ENCODE measurements at places on chromosomes 2 and 18.

- no peaks in the 10 kb centered on the region for H3K4me1 ChIP-seq
- H3K4me3 ChIP-seq: no peak overlapping the region
- H3K27me3 ChIP-seq: peaks cover 18% of the 10 kb centered on the region
- peak; percentile 63 for DNase-seq
These were observed 25.3 kb upstream of the STAM2 start for GRCh38 chr2:152200565-152201465.

DNA sequence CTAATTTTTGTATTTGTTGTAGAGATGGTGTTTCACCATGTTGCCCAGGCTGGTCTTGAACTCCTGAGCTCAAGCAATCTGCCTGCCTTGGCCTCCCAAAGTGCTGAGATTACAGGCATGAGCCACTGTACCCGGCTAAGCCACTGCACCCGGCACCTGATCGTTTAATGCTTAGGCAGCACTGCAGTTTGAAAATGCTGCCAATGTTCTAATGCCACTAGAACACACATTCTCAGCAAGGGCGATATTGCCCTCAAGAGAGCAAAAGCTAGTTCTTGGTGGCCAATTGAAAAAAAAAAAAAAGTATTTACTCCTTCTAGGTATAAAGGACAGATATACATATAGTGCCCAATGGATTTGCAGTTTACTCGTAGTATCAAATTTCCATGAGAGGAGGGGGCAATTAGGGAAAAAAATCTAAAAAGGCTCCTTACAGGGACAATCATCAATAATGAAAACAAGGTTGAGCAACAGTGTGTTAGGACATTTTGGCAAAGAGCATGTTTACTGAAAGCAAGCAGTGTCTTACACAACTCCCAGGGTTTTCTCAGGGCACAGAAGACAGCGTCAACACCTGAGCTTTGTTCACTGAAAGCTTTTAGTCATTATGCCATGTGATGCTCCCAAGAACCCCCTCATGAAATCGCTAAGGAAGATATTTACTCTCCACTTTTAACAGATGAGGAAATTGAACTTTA lies 199.9 kb upstream of the PKDCC start:
- H3K4me3 ChIP-seq: no peak overlapping the region
- no peaks in the 10 kb centered on the region for H3K4me1 ChIP-seq
- peaks cover 24% of the 10 kb centered on the region for H3K27me3 ChIP-seq
- H3K36me3 ChIP-seq: no peaks in the 10 kb centered on the region
- DNase-seq: no peak

DNA sequence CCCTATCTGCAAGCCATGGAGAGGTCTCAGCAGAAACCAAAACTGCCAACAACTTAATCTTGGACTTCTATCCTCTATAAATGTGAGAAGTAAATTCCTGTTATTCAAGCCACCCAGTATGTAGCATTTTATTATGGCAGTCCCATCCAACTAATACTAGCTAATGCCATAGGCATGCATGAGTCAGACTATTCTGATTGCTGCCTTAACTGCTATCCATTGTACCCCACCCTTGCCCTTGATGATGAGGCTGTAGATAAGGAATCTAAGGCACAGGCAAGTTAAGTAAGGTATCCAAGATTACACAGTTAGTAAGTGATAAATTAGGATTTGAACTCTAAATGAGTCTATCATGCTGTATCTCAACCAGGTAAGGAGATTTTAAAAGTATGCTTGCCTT lies 223.0 kb downstream of the UBE2E3 start:
- DNase-seq: no peak
- no peak overlapping the region for H3K4me3 ChIP-seq
- no peaks in the 10 kb centered on the region for H3K27me3 ChIP-seq
- no peak overlapping the region for H3K27ac ChIP-seq

GRCh38 chr2:233553366-233553765 lies 13.2 kb downstream of the USP40 start:
- peaks cover 6% of the 10 kb centered on the region for H3K4me1 ChIP-seq
- peaks cover 18% of the 10 kb centered on the region for H3K36me3 ChIP-seq
- no peak overlapping the region for H3K4me3 ChIP-seq
- DNase-seq: no peak
- no peaks in the 10 kb centered on the region for H3K27me3 ChIP-seq
- H3K27ac ChIP-seq: no peak overlapping the region

DNA sequence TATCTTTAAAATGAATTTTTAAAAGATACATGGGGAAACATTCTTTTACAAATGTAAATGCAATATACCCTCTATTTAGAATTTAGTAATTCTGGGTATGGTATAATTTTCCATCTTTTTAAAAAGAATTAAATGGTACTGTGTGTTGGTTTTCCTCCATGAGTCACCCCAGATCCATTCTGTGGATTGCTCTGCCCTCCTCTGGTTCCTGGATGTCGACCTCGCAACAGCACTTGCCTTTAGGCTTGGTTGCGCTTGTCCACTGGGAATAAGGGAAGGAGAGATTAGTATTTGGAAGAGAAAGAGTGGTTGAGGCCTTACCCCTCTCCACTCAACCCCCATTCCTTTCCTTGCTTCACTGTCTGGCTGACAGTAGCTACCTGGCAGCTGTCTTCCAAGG lies 90.4 kb downstream of the FTCDNL1 start:
- peaks cover 5% of the 10 kb centered on the region for H3K27me3 ChIP-seq
- no peaks in the 10 kb centered on the region for H3K36me3 ChIP-seq
- no peak for DNase-seq
- no peak overlapping the region for H3K27ac ChIP-seq
- no peaks in the 10 kb centered on the region for H3K4me1 ChIP-seq
- H3K4me3 ChIP-seq: no peak overlapping the region

DNA sequence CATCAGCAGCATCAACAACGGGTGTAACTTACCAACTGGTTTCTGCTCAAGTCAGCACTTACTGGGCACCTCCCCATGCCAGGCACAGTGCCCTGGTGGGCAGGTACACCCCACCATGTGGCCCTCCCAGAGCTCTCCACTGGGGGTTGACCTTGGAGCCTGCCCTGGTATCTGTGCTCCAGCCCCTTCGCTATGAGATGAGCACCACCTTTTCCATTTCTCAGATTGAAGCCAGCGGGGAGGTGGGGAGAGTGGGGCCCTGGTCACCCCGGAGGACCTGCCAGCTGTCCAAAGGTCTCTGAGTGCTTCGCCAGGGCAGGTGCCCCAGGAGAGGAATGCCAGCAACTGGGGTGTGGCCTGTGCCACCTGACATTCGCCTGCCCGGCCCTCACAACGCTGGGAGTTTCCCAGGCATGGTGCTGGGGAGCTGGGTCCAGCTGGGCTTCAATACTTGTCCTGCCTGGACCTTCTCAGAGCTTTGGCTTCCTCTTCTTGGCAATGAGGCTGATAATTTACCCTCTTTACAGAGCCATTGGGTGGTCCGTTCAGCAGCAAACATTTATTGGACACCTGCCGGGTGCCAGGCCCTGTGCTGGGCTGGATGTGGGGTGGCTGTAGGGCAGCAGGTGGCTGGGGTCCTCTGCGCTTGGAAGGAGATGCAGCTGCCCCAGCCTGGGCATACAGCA lies 5.9 kb upstream of the ZAP70 start:
- no peak overlapping the region for H3K4me3 ChIP-seq
- peaks cover 24% of the 10 kb centered on the region for H3K4me1 ChIP-seq

- DNase-seq: no peak
- H3K4me3 ChIP-seq: no peak overlapping the region
These were observed 41.9 kb downstream of the AGPS start for GRCh38 chr2:177434475-177434874.

DNA sequence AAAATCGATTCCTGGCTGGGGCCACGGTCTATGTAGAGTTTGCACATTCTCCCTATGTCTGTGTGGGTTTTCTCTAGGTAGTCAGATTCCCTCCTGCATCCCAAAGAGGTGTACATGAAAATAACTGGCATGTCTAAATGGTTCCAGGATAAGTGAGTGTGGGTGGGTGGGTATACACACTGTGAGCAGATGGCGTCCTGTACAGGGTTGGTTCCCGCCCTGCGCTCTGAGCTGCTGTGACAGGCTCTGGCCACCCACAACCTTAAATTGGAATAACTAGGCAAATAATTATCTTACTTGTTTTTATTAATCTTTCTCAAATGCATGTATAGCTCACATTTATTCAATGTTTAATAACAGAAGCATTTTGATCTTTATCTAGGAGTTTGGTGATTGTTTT lies 16.3 kb downstream of the THOC1 start:
- no peak overlapping the region for H3K27ac ChIP-seq
- DNase-seq: no peak
- H3K4me1 ChIP-seq: no peaks in the 10 kb centered on the region
- H3K4me3 ChIP-seq: no peak overlapping the region

All from activated CD4-positive, alpha-beta memory T cell treated with anti-CD3 and anti-CD28 coated beads for 36 hours (primary cell).